DMS53 (cell line): ENCODE measurements at places on chromosomes 1 and 21.
A peak's percentile ranks its signal among the peaks of the same experiment; 100 is the strongest.

DNA sequence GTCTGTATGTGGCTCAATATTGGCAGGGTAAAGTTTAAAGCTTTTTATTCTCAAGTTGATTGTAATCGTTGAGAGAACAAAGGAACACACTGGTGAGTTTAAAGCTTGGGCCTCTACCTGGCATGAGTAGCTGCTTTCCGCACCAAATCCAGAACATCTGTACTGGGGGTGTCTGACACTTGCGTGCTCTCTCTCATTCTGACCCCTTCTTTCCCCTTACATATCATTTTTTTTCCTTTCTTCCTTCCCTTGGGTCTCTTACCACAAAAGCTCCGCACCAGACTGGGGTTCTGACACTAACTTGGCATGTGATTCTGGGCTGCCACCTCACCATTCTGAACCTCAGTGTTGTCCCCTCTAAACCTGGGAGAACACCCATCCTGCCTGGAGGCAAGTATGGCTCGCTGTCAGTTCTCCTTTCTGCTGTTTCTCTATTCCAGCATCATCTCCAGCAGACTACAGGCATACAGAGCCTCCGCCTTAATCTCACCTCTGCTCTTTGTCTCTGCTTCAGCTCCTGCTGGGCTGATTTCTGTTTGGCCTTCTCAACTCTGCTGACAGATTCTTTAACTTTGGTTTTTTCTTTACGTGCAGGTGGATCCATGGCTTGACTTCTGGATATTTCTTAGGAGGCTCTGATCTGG lies 859 bp upstream of the ERMAP start:
- peak; percentile 66 for DNase-seq

GRCh38 chr1:205538235-205538840 lies 33.9 kb downstream of the CDK18 start:
- no peak for DNase-seq

GRCh38 chr1:10070206-10070605 lies 37.4 kb downstream of the UBE4B start:
- no peak for DNase-seq

- DNase-seq: no peak
These were observed 5.7 kb upstream of the SELENON start for GRCh38 chr1:25794325-25794724.

GRCh38 chr1:2187619-2188018 lies 7.0 kb downstream of the FAAP20 start:
- DNase-seq: no peak

- peak; percentile 21 for DNase-seq
These were observed 5.7 kb upstream of the EFNA4 start for GRCh38 chr1:155057788-155058211.

GRCh38 chr1:32494711-32495337 lies 30.0 kb downstream of the ZBTB8B start:
- no peak for DNase-seq

GRCh38 chr21:32083197-32083596 lies 195.7 kb downstream of the MIS18A start:
- no peak for DNase-seq

DNA sequence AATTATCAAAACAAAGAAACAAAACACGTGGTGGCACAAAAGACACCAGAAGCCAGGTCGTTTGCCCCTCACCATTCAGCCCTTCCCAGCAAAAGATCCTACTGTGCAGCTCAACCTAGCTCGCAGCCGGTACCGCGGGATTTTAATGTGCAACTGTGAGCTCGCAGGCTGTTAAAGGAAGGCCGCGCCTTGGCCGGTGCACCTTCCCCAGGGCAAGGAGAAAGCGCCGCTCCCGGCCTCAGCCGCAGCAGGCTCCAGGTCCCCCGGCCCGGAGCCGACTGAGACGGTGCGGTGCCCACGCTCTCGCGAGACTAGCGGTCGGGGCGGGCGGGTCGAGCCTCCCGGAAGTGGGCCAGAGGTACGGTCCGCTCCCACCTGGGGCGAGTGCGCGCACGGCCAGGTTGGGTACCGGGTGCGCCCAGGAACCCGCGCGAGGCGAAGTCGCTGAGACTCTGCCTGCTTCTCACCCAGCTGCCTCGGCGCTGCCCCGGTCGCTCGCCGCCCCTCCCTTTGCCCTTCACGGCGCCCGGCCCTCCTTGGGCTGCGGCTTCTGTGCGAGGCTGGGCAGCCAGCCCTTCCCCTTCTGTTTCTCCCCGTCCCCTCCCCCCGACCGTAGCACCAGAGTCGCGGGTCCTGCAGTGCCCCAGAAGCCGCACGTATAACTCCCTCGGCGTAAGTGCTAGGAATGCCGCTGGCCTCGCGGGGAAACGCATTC lies at the start of gene AGL:
AGL (plus strand) TSS at position 618 of the 715 bp plus-strand sequence. CDS start 682 bp downstream, outside the sequence.
- DNase-seq: peak; percentile 99

- DNase-seq: peak; percentile 63
These were observed 124.7 kb downstream of the CLIC6 start for GRCh38 chr21:34793471-34793870.

DNA sequence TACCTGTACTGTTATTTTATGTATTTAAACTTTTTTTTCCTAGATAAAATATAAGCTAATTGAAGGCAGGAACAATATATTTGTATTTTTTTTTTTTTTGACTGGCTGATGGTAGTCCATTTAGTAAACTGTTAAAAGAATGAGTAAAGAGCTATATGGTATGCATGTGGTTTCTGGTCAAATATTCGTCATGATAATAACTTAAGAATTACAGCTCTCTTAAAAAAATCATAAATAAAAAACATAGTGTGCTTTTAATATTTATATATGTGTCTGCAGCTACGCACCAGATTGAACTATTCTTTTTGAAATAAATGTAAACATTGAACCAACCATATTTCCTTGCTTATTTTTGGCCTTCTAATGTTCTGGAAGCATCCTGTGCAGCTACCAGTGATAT lies 272.3 kb upstream of the C1orf105 start:
- DNase-seq: no peak

GRCh38 chr1:16205891-16206546 lies 6.4 kb downstream of the ARHGEF19 start:
- no peak for DNase-seq

GRCh38 chr1:147171399-147172167 lies 687 bp downstream of the PRKAB2 start:
- peak; percentile 52 for DNase-seq

DNA sequence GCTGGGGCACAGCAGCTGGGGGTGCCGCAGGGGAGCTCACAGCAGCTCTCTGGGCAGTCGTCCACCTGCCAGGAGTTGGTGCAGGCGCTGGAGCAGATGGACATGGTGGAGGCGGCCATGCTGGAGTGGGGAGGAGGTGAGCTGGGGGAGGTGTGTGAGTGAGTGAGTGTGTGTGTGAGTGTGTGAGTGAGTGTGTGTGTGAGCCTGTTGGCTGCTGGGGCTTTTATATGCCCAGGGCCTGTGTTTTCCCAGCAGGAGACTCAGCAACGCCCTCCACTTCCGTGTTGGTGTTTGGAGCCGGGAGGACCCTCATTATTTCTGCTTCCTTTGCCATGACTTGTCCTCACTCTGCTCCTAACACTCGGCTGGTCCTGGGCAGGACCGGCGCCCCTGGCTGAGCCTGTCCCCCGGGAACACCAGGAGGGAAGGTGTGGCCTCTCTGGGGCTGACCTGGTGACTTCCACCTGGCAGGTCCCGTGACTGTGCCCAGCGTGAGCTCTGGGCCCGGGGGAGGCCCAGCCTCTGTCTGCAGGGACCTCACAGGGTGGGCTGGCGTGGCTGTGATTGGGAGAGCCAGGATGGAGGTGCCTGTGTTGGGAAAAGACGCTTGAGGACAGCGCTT lies at the start of gene KRTAP10-2:
KRTAP10-2 (minus strand) TSS at position 166 of the 622 bp plus-strand sequence; CDS start at position 119, 47 bp downstream.
- DNase-seq: peak; percentile 60

DNA sequence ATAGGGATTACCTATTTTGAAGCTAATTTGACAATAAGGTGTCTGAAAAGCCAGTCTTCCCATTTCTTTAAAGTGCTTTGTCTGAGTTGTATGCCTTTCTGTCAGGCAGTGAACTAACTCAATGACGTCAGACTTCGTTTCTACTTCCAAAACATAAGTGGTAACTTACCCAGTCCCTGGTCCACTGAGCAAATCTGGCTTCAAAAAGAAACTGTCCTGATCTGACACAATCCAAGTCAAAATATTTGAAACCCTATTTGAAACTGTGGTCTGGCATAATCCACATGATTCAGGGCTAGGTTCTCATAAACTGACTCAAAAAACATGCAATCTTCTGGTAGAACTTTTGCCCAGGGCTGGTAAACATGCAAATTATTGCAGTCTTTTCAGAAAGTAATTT lies 34.0 kb downstream of the DIRAS3 start:
- DNase-seq: no peak

GRCh38 chr21:46431448-46431847 lies 27.2 kb upstream of the DIP2A start:
- no peak for DNase-seq

- DNase-seq: peak; percentile 78
These were observed 23.8 kb downstream of the SEC16B start for GRCh38 chr1:177945943-177946650.

DNA sequence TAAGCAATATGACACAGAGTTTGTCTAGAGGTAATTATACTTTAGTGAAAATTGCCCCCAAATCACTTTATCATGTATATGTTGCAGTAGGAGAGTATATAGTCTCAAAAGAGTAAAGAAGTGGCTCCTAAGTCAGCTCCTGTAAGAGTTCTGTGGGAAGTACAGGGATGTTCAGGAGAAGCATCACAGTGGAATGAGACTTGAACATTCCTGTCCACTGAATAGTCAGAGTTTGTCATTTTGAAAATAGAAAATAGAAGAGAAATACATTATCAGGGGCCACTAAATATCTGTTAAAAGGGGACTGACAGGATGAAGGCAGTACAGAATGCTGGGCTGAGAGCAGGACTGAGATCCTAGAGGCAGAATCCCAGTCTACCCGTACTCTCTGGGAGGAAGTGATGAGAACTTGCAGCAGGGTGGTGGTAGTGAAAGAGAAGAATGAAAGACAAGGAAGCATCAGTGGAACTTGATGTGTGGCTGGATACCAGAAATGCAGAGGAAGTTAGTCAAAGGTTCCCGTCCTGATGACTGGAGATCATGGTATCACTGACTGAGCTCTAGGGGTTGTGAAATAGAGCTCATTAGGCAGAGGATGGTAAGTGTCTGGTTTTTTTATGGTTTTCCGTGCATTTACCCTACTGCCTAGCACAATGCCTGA lies 153.4 kb downstream of the FMN2 start:
- DNase-seq: no peak

- DNase-seq: no peak
These were observed 102.3 kb upstream of the TIAM1 start for GRCh38 chr21:31446226-31446855.

DNA sequence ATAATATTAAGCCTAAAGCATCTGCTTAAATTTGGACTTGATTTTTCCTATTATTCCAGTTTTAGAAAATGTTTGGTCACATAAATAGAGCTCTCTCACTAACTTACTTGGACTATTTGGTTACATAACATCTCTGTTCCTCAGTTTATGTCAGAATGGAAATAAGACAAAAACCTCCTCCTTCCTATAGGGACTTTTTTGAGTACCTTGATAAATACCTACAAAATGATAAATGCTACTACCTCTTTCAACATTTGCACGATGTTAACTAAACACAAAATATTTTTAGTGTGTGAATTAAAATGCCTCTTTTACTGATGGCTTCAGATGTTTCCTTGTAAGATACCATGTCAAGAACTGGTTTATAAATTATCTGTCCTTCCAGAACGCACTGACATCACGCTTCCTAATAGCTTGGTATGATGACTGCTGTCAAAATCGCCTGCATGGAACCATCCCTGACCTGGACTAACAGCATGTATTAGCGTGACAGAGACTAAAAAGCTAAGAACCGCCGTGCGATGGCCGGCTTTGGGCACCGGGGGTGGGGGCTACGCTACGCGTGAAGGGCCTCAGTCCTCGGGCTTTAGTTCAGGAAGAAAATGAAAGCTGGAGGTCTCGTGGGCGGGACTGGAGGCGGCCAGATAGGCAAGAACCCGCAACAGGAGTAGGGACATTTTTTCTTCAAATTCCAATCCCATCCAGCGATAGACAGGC lies 133.2 kb upstream of the BARHL2 start:
- peak; percentile 74 for DNase-seq

DNA sequence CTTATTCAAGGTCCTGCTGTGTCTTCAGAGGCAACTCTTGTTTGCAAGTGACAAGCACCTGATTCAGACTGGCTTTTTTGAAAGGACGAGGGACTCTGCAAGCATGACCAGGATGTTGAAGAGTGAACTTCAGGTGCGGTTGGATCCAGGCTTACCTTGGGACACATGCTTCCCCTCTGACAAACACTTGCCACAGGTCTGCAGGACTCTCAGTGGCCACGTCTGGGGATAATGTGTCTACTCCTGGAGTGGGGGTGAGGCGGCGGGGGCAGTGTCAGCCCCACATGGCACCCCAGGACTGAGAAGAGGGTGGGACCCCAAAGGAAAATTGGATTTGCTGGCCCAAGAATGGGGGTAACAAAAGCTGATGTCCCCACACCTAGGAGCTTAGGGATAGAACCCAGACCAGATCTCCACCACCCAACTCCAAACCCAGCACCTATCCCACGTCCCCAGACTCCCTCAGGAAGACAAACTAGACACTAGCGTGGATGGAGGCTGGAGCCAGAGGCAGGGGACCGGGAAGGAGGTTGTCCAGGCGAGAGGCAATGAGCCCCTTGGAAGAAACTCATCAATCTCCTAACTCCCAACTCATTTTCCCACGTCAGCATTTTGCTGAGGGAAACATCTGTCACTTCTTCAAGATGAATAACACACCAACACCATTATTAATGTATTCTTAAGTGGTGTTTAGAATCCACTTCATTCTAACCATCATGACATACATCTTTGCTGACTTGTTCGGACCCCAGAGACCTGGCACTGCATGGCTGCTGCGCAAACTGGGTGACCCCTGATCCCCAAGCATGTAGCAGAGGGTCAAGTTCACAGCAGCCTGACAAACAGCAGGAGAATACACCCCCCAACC lies 32.0 kb upstream of the LAPTM5 start:
- no peak for DNase-seq

- DNase-seq: no peak
These were observed 11.4 kb downstream of the NCF2 start for GRCh38 chr1:183578856-183579255.

- no peak for DNase-seq
These were observed 30.1 kb upstream of the PLEKHG5 start for GRCh38 chr1:6521536-6521935.

GRCh38 chr1:56326056-56326455 lies 253.3 kb downstream of the PLPP3 start:
- no peak for DNase-seq

- peak; percentile 76 for DNase-seq
These were observed 46.4 kb upstream of the NBL1 start for GRCh38 chr1:19597496-19598309.

GRCh38 chr1:43004587-43005459 lies 46.2 kb upstream of the SLC2A1 start:
- DNase-seq: no peak

DNA sequence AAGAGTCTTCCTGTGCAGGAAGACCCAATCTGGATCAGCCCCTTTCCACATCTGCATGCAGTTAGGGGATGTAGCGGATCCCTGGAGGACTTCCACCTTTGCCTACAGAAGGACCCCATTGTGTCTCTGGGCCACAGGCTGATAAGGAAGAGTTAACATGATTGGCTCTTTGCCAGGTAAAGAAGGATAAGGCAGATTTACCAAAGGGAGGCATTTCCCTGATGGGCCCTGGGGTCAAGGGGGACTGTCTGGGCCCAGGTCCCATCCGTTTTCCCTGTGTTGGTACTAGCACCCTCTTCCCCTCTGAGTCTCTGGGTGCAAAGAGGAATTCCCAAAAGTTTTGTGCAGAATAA lies 29.1 kb downstream of the SLC26A9 start:
- DNase-seq: no peak
